Naive thymus-derived CD8-positive, alpha-beta T cell (primary cell): ENCODE measurements at places on chromosomes 16 and 17. TPM values are rescaled to one million over a fixed set of nuclear protein-coding genes. Genes with fewer than 3 reads are reported as not detected.
A peak's percentile ranks its signal among the peaks of the same experiment; 100 is the strongest.

- DNase-seq, result no peak
These were observed 113.0 kb downstream of the GOSR1 start for GRCh38 chr17:30590081-30590733.

- no peak for DNase-seq
These were observed 80.1 kb downstream of the CLEC16A start for GRCh38 chr16:11024333-11025053.

GRCh38 chr17:10518271-10519037 lies at the start of gene MYH1:
TSS of gene MYH1 (minus strand) at chr17:10518542. CDS start at chr17:10516642, 1,900 bp downstream.
- no peak for DNase-seq

The MRPS34 gene
- 55.9 TPM for total RNA-seq

DNA sequence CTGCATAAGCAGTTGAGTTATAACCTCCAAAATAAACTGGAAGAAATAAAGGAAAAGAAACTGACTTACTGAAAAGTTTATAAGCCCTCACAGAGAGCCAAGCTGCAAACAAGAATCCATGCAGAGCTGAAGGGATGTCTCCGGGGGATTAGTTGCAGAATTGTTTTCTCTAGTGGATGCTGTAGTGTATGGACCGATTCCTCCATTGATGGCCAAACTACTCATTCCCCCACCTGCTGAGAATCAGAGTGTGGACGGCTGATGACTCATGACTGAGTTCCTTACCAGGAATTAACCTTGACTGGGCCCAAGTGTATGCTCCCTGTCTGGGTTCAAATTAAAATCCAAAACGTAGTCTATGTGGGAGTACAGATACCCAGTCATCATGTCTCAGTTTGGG lies 93.9 kb upstream of the CDH8 start:
- DNase-seq, result no peak

The WNT3 gene
- total RNA-seq, result not detected

The BAIAP3 gene
- total RNA-seq, result 3.0 TPM

The TRIM72 gene
- not detected for total RNA-seq

The LITAFD gene
- total RNA-seq, result not detected

DNA sequence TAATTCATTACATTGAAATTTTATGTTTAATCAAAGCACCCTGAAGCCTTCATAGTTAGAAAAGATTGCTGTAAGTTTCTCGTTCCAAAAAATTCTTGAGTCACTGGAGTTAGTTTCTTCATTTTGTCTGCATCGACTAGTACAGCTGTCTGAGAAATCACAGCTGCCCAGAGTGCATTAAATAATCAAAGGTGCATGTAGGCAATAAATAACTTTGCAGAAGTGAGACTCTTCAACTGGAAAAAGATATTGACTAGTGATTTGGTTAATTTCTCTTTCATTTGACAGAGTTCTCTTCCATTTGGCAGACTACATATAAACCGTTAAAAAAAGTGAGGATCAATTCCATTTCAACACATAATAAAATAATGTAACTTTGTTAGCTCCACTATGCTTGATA lies 234.0 kb downstream of the CNTNAP4 start:
- no peak for DNase-seq

DNA sequence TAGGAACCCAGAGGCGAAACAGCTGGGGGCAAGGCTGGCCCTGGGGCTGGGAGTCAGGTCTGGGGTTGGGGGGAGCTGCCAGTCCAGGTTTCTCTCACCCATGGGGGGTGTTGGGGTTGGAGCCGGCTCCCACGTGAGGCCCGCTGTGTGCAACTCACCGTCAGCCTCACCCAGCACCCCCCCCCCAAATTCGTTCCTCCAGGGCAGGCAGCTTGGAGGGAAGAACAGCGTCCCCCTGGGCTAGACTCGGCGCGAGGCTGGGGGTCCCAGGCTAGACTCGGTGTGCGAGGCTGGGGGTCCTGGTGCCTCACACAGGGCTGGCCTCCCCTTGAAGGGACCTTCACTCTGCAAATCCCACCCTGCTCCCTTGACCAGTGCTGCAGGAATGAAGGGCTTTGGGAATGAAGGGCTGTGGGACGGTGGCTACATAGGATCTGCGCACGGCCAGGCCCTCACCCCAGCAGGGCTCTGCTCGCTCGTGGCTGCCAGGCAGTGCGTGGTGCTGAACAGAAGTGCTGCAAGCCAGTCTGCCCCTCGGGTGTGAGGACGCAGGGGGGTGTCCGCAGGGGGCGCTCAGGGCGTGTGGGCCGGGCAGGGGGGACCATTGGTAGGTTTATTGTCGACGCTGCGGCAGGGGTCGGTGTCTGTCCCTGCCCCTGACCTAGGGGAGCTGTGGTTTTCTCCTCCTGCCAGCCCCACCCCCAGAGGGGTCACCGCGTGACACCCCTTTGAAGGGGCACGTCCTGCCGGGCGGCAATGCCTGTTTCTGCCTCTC lies 74.7 kb downstream of the KLHDC4 start:
- no peak for DNase-seq

DNA sequence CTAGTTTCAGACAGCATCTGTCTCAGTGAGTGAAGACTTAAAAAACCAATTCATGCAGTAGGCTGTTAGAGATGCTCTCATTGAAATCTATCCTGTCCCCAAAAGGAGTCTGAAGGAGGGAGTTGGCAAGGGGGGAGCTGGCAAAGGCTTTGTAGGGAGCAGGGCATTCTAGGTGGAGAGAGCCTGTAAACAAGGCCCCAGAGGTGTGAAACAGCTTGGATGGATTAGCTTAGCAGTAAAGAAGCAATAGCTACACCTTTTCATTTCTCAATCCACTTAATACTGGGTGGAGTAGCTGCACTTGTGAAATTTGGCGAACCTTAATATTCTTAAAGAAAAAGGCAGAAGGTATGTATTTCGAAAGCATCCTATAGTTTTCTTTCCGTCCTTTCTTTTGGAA lies 61.8 kb downstream of the KSR1 start:
- no peak for DNase-seq

DNA sequence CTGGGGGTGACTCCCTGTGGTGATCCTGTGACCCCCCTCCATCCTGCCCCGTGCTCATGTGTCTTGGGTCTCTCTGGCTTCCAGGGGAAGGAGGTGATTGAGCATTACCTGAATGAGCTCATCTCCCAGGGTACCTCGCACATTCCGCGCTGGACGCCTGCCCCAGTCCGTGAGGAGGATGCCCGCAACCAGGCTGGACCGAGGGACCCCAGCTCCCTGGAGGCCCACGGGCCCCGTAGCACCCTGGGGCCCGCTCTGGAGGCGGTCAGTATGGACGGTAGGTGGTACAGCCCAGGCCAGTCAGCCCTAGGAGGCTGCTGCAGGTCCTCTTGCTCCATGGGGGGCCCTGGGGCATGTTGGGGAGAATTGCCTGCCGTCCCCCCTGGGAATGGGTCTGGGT lies 33.6 kb downstream of the SEC14L5 start:
- DNase-seq, result no peak

DNA sequence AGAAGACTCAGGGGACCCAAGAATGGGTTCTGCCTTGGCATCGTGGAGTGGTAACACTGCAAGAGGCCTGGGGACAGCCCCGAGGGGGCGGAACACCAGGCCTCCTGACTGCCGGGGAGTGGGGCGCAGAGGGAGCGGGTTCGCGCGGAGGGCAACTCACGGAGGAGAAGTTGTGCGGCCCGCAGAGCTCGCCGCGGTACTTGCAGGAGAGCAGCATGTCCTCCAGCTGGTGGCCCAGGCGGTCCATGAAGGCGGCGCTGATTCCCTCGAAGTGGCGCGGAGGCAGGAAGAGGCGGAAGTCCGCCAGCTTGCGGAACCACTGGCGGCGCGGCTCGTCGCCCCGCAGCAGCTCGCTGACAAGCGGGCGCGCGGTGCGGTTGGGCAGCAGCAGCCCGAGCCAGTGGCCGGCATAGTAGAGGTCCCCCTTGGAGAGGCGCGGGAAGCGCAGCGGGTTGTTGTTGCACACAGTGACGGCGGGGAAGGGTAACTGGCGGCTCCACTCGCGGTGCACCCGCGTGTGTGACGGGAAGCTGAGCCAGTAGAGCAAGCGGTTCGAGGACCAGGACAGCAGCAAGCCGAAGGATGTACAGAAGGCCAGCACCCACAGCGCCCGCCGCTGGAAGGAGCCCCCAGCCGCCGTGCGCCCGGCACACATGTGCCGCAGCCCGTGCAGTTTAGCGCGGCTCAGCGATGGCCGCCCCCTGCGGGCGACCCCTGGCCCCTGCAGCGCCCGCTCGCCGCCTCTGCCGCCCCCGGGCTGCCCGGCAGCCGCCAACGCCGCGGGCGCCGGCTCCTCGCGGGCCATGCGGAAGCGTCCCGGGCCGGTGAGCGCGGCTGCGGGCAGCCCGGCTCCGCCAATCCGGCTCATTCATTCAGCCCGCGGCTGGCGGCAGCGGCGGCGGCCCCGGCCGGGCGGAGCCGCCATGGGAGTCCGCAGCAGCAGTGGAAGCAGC lies 1.6 kb downstream of the ASIC2 start:
- no peak for DNase-seq

DNA sequence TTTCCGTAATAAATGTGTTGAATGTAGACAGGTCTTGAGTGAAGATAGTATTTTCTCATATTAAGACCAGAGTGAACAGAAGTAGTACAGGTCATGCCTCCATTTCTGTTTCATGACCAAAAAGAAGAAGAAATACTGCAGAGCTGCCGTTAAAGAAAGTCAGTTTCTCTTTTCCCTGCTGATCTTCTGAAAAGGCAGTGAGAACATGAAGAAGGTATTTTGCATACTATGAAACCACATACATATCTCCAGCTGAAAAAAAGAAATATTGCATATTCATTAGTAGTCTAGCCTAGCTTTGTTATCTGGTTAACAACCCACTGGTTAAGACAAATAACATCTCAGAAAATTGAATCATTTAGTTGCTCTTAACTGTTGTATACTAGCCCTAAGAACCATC lies 138.4 kb downstream of the PHKB start:
- DNase-seq, result no peak

DNA sequence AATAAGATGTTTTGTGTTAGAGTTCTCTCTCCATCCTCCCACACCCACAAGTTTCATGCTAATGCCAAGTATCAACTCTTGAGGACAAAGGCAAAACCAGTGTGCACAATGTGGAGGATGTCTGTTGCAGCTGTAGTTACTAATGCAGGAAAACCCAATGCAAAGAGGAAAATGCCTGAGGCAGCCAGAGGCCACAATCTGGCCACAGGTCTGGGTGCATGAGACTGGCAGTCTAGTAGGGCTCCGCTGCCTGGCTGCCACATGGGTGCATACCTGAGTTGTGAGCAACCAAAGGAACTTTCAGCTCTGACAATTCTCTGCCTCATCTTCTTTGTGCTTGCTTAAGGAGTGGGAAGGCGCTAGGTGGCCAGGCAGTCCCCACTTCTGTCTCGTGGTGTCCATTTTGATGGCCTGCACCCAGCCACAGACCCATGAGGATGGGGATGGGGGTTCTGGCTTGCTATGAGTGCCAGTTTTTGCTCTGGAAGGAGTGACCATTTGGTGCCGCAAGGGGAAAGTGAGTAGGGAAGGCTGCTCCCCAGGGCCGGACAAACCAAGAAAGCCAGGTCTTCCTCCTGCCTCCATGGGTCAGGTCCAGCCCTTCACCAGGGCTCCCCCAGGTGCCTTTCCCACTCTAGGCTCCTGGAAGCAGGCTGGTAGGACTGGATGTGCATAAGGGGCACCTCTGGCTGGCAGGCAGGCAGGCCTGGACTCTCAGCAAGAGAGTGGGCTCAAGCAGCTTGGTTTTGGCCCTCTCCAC lies 4.2 kb upstream of the GFOD2 start:
- DNase-seq, result no peak

DNA sequence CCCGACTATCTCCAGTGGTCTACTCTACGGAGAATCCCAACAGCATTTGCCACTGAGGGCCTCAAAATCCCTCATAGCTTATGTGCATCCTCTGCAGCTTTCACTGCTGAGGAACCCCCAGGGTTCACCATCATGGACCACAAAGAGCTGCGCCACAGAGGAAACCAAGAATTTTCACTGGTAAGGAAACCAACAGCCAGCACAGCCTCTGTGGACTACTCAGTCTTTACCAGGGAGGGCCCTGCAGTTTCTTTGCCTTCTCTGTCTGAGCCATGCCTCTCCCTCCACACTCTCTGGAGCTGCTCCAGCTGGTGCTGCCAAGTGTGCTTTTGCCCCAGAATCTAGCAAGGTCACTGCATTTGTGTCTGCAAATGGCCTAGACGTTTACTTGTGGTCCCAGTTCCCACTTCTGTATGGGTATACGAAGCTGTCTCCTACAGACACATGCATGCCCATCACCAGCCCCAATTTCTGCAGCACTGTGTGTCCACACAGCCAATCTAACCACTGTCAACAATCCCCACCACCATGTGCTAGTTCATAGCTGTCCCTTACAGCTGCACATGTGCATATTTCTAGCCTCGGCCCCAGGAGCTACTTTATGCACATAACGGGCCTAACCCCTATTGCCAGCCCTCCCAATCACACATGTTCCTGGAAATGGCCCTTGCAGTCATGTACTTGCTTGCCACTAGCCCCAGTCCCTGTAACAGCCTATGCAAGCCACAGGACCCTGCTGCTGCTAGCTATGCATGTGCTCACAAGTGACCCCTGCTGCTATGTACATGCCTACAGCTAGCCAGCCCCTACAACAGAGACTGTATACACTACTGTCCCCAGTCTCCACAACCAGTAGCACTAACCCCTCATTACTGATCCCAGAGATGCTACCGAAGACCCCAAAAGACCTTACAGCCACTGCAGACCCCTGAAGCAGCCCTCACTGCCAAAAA lies 1437.4 kb downstream of the CDH11 start:
- DNase-seq, result no peak

The SPATA32 gene
- total RNA-seq, result 0.75 TPM

- no peak for DNase-seq
These were observed 177.9 kb downstream of the SEC14L1 start for GRCh38 chr17:77318491-77319210.

The CA7 gene
- not detected for total RNA-seq

DNA sequence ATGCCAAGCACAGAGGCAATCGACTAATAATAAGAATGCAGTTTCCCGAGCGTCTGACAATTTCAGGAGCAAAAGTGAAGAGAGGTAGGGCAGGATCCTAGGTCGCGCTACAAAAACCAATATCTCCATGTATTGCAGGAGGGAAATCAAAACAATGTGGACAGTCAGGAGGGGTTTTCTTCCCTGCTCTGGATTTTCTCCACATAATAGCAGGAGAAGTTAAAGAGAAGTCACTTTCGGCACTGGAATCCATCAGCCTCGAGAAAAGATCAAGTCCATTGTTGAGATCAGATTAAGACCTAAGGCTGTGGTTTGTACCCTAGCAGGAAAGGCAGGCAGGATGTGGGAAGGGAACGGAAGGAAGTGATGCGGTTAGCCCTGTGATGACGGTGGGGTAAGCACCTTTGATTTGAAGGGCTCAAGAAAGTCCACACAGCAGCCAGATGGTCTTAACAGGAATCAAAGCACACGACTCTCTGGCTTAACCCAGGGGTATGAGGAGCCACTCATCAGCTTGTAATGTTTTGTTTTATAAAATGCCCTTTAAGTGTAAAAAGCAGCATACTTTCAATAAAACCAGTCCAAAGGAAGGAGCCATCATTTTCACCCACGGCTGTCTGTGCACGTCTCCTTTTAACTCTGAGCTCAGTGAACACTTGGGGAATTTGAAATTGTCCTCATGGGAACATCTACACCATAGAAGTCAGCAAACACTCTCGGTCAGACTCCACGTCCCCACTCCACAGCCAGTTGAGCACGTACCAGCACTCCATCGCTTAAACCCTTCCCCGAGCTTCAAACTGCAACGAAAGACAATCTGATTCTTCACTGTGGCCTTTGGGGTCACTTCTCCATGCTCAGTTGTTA lies 15.8 kb upstream of the AKTIP start:
- peak; percentile 63 for DNase-seq

The CACNA1H gene
- 2.7 TPM for total RNA-seq

GRCh38 chr17:20157001-20157310 lies 147.8 kb downstream of the SPECC1 start:
- DNase-seq, result no peak

- no peak for DNase-seq
These were observed 3.8 kb downstream of the KRT35 start for GRCh38 chr17:41476866-41477815.

GRCh38 chr17:77798031-77798430 lies 160.5 kb upstream of the TNRC6C start:
- no peak for DNase-seq
